ENCODE measurements at places on chromosomes 12 and 14.

DNA sequence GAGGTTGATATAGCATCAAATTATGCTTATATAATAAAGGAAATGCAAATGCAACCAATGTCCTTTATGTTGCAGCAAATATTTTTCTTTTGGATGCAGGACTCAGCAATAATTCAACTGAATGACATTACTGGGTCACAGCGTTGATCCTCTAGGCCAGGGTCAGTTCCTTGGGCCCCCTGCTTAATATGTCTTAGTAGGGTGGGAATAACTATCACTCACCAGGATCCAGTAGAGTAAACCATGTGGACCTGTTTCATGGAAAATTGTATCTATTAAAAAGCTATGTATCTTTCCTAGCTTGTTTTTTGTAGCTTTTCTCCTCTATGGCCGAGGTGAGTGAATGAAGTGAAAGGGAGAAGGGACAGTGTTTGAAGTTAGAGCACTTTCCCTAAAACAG is 161.5 kb upstream of the SSTR1 start:
- no peak for DNase-seq

- DNase-seq: no peak
Observed at GRCh38 chr12:49121047-49121696, 10.0 kb downstream of the TUBA1B start.

- no peak for DNase-seq
Observed at GRCh38 chr12:125050868-125051267, 14.4 kb upstream of the AACS start.

DNA sequence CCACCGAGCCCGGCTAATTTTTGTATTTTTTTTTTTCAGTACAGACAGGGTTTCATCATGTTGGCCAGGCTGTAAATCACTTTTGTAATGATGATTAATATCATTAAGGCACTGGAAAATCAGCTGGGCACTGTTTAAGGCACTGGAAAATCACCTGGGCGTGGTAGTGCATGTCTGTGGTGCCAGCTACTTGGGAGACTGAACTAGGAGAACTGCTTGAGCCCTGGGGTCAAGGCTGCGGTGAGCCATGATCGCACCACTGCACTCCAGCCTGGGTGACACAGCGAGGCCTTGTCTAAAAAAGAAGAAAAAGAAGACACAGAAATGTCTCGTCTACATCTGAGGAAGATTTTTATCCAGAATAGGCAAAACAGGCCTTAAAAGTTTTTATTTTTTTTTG is 12.7 kb downstream of the SLC11A2 start:
- DNase-seq: no peak

DNA sequence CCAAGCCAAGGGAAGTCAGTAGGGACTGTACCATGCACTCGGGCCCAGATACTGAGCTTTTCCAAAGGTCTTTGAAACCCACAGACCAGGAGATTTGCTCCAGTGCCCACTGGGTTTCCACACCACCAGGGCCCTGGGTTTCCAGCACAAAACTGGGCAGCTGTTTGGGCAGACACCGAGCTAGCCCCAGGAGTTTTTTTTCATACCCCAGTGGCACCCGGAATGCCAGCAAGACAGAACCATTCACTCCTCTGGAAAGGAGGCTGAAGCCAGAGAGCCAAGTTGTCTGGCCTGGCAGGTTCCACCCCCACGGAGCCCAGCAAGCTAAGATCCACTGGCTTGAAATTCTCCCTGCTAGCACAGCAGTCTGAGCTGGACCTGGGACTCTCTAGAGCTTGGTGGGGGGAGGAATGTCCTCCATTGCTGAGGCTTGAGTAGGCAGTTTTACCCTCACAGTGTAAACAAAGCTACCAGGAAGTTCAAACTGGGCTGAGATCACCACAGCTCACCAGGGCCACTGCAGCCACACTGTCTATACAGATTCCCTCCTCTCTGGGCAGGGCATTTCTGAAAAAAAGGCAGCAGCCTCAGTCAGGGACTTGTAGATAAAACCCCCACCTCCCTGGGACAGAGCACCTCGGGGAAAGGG is 793.7 kb downstream of the RPS29 start:
- peak; percentile 7 for DNase-seq

Data from MM.1S (cell line).